ENCODE measurements at places on chromosomes 2 and 18. TPM values are rescaled to one million over a fixed set of nuclear protein-coding genes. Genes with fewer than 3 reads are reported as not detected.

Gene ACKR3
- 1.7 TPM for total RNA-seq

Gene C2orf81
- total RNA-seq: 3.5 TPM

Gene FIGN
- 2.2 TPM for total RNA-seq

Gene ACMSD
- not detected for total RNA-seq

Gene EPG5
- total RNA-seq: 8.8 TPM

GRCh38 chr2:179843541-179843940 is 17.9 kb downstream of the ZNF385B start:
- DNase-seq: no peak

- DNase-seq: no peak
These were observed 2.4 kb downstream of the SOCS6 start for GRCh38 chr18:70291295-70291574.

- DNase-seq: peak; percentile 53
These were observed 37.2 kb downstream of the CREG2 start for GRCh38 chr2:101349893-101350662.

Gene KYNU
- 1.4 TPM for total RNA-seq

GRCh38 chr2:192735447-192735846 is 540.7 kb upstream of the TMEFF2 start:
- no peak for DNase-seq

Gene RPIA
- 8.8 TPM for total RNA-seq

- DNase-seq: peak; percentile 8
These were observed 54.5 kb downstream of the CFAP221 start for GRCh38 chr2:119598596-119599263.

GRCh38 chr2:201057715-201058248 is 13.7 kb downstream of the HYCC2 start:
- DNase-seq: no peak

GRCh38 chr2:16713011-16713423 is 47.4 kb upstream of the CYRIA start:
- no peak for DNase-seq

- no peak for DNase-seq
These were observed 1335.8 kb upstream of the CDH2 start for GRCh38 chr18:29512761-29513160.

DNA sequence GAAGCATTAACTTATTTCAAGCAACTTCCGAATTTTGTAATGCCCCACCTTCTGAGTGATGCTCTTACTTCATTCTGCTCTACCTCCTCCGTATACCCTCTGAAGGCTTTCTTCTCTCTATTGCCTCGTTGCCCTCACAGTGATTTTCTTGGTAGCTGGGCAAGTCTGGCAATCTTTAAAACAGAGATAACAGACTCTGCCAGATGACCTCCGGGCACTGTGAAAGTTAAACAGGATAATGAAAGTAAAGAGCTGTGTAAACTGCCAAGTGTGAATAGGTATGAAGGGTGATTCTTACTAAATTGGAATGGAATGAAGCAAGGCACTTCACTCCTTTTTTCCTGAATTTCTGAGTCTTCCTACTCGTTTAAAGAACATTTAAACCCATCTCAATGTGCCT is 207.3 kb upstream of the GYPC start:
- no peak for DNase-seq

- no peak for DNase-seq
These were observed 153.6 kb downstream of the GBX2 start for GRCh38 chr2:236014408-236015131.

- no peak for DNase-seq
These were observed 404.7 kb downstream of the FBXO15 start for GRCh38 chr18:73742957-73743356.

DNA sequence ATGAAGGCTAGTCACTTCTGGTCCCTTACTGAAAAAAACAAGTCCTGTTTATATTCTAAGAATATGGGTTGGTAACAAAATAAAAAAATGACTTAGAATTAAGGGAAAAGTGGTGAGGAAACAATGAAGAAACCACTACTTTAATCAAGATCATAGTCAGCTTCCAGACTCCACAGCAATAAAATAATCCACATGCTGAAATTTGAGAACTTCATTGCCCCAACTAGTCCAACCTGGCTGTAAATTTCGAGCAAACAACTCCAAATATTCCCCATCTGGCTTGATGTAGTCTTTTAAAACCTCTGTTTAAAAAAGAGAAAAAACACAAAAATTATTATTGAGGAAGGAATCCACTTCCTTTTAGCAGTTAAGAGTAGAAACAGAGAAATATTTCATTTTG is 32.5 kb downstream of the METTL4 start:
- DNase-seq: no peak

DNA sequence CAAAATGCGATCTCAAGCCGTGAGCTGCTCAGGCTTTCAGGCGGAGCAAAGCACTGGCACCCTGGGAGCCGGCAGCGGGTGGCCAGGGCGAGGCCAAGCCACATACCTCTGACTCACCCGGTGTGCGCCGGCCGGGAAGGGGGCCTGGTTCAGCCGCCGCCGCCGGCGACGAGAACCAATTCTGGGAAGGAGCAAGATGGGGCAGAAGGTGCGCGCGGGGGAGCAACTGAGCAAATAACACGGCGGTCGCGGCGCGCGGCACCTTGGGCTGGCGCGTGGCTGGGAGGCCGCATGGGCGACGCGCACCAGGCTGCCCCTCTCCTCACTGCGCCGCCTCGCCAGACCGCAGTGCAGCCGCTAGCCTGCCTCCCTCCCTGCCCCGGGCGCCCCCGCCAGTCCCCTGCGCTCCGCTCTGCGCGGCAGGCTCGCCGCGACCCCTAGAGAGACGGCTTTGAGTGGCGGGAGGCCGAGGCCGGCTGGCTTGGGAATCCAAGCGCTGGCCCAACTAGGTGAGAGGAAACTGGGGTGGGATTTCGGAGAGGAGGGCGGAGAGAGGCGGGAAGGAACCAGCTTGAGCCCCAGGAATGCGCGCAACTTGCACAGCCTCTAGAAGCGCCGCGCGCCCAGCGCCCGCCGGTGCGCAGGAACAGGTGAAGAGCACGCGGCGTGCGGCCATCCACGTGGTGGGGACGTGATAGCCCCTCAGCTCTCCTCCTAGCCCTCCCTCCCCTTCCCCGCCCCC is 3.2 kb downstream of the NRP2 start:
- DNase-seq: no peak

Gene STARD7
- total RNA-seq: 191 TPM

Gene APCDD1
- not detected for total RNA-seq

DNA sequence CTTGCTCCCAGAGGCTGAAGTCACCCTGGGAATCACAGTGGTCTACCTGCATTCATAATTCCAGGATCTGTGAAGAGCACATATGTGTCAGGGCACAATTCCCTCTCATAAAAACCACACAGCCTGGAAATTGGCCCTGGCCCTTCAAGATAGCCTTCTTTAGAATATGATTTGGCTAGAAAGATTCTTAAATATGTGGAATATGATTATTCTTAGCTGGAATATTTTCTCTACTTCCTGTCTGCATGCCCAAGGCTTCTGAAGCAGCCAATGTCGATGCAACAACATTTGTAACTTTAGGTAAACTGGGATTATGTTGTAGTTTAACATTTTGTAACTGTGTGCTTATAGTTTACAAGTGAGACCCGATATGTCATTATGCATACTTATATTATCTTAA is 24.2 kb downstream of the ICOS start:
- no peak for DNase-seq

DNA sequence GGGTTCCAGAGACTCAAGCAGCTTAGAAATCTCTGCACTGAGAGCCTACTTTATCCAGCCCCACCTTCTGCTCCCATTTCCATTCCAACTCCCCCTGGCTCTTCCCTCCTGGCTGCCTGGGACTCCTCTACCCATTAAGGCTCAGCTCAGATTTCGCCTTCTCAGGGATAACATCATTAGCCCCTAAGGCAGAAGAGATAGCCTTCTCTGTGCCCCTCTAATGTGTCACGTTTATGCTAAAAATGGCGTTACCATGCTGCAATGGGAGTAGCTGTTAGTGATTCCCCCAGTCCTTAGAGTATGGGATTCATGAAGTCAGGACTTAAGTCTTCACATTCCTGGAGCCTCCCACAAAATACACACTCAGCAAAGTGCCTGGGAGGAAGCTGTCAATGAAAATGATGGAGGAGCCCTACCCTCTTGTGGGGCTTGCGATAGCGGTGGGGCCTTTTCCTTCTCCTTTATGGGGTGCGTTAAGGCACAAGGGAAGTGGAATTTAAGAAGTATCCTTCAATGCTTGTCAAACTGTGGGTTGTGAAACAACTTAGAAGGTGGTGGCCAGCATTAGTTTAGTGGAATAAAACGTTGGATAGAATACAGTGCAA is 144.7 kb upstream of the COPS8 start:
- no peak for DNase-seq

DNA sequence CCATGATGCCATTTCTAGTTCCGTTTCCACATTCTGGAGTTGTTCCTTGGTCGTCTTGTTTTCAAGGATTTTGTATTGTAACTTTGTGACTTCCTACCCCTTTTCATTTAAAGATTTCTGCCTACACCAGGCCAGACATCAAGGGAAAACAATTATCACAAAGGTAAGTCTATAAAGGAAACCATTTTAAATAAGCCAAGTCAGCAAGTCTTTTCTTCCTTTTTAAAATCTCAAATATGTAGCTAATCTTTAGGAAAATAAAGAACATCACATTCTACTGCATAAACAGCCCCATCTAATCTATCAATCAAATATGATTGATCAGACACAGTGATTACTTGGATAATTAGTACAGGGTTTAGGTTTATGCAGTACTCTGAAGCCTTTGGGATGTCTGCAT is 35.8 kb upstream of the INSIG2 start:
- DNase-seq: no peak

DNA sequence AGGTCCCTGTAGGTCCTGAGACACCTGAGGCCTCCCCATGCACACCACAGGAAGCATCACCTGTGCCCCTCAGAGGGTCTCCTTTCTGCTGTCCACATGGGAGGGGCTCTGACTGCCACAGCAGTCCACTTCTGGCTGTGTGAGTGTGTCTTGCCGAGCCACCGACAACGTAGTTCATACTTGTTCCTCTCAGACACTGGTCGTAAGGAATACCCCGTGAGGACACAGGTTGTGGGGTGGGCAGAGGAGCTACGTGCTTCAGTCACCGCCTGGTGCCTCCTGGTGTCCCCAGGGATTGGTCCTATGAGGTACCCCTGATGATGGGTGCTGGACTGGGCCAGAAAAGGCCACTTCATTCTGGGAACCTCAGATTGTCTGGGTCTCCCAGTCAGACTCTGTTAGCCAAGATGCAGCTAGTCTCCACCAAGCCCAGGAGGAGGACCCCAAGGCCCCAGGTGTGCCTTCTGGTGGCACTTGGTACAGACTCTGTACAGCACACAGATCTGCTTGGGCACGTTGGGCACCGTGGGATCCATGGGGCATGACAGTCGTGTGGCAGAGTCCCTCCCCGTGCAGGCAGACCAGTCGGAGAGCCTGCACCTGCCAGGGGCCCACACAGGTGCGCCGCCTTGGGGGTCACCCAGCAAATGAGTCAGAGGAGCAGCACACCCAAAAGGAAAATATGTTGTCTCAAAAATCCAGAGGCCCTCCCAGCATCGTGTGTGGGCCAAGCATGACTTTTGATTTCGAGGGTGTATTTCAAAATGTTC is 2.5 kb downstream of the ARHGEF4 start:
- no peak for DNase-seq

Gene OR6B3
- not detected for total RNA-seq

- no peak for DNase-seq
These were observed 107.1 kb downstream of the EPHA4 start for GRCh38 chr2:221464971-221465370.

DNA sequence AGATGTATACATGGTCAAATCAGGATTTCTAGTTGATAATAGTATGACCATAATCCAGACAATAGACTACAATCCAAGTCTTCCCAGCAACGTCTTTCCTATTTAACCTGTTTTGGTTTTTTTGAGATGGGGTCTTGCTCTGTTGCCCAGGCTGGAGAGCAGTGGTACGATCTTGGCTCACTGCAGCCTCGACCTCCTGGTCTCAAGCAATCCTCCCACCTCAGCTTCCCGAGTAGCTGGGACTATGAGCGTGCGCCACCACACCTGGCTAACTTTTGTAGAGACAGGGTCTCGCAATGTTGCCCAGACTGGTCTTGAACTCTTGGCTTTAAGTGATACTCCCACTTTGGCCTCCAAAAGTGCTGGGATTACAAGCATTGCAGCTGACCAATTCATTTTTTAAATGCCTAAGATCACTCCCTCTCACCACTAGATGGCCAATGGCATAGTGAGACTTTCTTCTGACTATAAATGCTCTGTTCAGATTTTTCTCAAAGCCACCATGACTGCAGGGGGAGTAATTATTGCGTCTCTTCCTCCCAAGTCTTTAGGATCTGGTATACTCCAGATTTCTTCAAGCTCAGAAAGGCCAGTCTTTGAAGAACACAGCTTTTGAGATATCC is 47.6 kb downstream of the HNRNPLL start:
- DNase-seq: peak; percentile 18

Gene ATP8B1
- 38.8 TPM for total RNA-seq

Gene THSD7B
- not detected for total RNA-seq

GRCh38 chr18:67428805-67429204 is 87.7 kb downstream of the DSEL start:
- no peak for DNase-seq

Gene SERPINB12
- not detected for total RNA-seq

GRCh38 chr2:37625796-37626571 is 45.5 kb downstream of the CDC42EP3 start:
- DNase-seq: peak; percentile 60

DNA sequence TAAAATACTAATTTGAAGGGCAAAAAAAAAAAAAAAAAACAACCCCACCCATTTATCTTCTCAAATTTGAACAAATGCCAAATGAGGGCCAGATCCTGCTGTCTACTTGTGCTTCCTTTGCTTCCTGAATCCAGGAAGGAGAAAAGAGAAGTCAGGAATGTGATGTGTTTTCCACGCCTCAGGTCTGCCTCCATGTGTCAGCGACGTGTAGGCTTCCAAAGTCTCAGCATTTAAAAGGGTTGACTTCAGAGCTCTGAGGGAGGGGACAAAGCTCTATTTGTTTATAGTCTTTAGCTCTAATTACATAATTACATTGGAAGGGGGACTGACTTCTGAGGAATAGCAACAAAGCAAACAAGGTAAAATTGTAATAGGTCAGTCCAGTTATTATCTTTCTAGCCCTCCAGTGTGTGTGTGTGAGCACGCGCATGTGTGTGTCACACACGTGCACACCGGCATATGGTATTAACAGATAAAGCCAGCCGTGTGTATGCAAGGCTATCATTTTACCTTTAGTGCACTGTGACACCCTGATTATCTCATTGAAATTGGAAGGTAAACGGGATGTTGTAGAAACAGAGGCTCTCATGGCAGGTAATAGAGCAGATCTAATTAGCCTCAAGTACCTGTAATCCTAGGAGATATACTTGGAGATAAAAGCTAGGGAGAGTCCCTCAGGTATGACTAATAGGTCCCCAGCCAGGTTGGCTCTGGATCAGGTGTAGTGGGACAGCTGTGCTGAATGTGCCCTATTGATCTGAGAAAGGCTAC is 911.4 kb upstream of the ZEB2 start:
- DNase-seq: no peak

GRCh38 chr2:42962508-42962953 is 170.1 kb upstream of the HAAO start:
- no peak for DNase-seq

GRCh38 chr18:72613534-72613930 is 69.4 kb upstream of the CBLN2 start:
- DNase-seq: no peak

All from A172 (cell line).